Tibial nerve (tissue), 4 donors: ENCODE measurements at places on chromosomes 13 and 19.

DNA sequence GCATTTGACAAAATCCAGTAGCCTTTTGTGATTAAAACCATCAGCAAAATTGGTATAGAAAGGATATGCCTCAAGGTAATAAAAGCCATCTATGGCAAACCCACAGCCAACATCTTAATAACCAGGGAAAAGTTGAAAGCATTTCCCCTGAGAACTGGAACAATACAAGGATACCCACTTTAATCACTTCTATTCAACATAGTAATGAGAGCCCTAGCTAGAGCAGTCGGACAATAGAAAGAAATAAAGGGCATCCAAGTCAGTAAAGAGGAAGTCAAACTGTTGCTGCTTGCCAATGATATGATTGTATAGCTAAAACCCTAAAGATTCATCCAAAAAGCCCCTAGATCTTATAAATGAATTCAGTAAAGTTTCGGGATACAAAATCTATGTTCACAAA, 1510.3 kb downstream of the PCDH9 start:
- DNase-seq, result no peak

GRCh38 chr13:34435338-34435737, 506.7 kb upstream of the NBEA start:
- no peak for DNase-seq

DNA sequence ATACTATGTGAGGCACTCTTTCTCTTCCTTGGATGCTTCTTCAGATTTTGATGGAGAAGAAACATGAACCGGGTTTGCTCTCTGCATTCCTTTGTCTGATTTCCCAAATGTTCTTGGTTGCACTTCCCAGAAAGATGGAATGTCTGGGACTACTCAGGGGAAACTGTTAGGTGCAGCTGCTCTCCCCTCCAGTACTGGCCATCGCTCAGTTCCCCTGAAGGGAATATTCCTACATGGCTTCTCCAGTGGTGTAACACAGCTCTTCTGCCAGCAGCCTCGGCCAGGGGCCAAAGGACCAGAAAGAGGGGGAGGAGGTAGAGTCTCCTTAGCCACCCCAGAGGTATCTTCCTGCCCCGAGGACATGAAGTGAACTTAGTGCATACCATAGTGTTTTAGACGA, 33.5 kb upstream of the SPRY2 start:
- peak; percentile 54 for DNase-seq

DNA sequence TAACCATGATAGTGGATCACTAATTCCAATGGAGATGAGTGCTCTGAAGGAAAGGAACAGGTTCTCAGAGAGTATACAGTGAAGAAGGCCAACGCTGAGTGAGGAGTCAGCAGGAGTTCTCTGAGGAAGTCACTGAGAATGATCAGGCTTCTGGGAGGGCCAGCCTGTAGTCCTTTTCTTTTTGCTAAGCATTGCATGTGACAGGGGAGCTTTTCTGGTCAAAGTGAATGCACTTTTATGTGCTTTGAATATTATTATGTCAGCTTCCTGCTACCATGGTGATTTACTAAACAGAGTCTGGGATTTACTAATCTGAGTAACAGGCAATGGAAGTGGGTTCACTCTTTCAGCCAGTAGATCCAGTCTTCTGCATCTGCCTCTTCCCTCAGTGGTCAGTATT, 81.1 kb upstream of the SERP2 start:
- DNase-seq, result no peak

DNA sequence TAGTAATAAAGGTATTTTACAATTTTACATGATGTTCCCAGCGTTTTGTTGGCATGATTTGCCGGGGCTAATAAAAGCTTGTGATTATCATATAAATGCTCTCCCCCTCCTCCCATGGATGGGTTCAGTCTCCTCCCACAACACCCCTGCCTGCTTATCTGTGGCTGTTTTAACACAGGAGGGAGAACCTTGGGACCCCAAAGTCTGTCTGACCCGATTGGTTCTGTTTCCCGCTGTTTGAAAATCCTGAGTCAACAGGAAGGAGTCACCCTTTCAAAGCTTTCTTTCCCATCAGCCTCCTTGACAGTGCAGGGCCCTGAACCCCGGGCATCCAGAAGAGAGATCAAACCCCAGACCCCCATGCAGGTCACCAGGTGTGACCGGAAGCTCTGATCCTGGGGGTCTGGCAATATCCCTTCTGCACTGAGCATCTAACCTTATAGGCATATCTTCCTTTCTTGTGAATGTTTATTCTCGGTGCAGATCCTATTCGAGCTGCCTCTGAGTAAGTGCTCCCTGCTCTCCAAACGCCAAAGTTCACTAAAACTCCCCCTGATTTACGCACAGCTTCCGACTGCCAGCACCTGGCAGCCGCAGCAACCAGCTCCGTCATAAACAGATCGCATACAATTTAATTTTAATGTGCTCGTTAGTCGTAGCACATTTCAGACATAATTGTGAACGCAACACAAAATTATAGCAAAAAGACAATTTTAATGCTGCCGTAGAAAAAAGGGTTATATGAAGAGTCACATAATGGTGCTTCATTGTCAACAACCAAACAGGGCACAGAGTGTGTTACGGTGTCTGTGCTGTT, 74.8 kb downstream of the TSHZ3 start:
- DNase-seq, result no peak

- DNase-seq, result no peak
Observed at GRCh38 chr13:114259974-114260373, 21.4 kb upstream of the UPF3A start.

DNA sequence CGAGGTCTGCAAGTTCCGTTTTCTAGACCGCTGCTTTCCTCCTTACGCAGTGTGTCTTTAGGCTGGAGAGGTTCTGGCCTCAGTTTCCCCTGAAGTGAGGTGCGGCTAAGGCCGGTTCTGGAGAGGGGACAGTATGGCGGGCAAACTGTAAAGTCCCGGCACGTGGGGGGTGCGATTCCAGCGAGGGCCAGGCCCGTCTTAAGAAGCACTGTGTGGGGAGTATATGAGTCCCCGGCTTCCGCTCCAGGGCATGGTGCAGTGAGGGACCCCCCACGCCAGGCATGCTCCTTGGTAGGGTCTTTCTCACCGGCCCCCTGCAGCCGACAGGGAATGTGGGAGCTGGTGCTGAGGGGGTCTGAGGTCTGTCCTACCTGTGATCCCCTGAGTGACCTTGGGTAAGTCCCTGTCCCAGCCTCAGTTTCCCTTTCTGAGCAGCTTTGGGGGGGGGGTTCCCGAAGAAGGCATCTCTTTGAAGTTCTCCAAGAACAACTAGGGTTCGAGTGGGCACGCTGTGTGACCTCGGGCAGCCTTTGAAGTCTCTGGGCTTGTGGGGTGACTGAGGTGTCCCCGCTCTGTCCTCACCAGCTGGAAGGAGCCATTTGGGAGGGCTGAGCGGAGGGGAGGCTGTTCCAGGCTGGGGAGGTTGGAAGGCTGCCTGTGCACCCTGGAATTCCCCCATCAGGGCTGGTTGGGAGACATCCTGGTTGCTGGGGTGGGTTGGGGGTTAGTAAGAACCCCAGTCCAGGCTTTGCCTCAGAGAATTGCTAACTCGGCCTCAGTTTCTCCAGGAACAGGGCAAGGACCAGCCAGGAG, 1.5 kb downstream of the NFIC start:
- no peak for DNase-seq

DNA sequence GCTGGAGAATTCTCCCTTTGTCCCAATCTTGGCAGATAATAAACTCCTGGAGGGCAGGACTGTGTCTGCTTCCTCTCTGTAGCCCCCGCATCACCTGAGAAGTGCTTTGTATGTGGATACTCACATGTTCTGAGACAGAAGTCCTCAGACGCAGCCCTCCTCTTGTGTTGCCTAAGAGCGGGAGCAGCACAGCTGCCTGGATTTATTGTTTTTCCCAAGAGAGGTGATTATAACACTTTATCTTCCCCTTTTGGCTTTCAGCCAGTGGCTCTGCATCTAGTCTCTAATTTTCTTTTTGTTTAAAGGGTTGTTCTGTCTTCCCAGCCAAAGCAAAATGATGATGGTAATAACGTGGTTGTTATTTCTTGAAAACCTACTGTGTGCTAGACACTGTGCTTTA, 36.1 kb downstream of the OLFM4 start:
- DNase-seq, result peak; percentile 49

DNA sequence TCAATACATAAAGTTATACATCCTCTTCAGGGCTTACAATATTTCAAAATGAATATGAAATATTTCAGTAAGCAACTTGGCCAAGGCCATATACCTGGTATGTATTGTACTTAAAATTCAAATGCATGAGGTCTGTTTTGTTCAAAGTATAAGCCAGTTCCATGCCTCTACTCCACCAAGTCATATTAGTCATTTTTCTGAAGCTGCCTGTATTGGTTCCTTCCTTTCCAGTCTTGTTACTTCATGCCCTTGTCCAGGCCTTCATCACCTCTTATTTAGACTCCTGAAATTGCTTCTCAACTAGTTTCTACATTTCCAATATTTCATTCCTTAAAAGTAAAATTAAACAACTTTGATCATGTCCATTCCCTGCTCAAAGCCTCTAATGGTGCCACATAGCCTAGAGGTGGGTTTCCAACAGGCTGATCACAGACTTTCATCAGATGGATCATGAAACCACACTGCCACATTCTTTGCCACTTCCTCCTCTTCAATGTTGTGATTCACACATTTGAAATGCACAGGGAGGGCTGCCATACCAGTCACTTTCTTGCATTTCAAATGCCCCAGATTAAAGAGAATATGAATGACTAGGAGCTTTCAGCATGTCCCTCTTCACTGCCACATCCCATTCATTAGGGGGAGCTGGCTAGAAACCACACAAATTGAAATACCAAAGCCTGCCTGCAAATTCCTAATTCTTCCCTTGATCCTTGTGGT, 424.1 kb upstream of the DACH1 start:
- no peak for DNase-seq

- no peak for DNase-seq
Observed at GRCh38 chr13:74191410-74191809, 57.2 kb upstream of the KLF12 start.

DNA sequence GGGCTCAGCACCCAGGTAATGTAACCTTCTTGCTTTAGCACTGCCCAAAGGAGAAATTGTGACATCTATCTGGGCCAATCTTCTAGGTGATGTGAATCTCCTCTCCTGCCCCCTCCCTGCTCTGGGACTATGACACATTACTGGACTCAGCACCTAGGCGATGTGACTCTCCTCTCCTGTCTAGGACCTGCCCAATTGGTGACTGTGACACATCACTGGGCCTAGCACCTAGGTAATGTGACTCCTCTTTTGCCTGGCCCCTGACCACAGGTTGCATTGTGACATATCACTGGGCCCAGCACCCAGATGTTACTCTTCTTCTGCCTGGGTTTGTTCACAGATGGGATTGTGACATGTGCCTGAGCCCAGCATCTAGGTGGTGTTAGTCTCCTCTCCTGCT, 45.0 kb downstream of the ZNF85 start:
- no peak for DNase-seq

DNA sequence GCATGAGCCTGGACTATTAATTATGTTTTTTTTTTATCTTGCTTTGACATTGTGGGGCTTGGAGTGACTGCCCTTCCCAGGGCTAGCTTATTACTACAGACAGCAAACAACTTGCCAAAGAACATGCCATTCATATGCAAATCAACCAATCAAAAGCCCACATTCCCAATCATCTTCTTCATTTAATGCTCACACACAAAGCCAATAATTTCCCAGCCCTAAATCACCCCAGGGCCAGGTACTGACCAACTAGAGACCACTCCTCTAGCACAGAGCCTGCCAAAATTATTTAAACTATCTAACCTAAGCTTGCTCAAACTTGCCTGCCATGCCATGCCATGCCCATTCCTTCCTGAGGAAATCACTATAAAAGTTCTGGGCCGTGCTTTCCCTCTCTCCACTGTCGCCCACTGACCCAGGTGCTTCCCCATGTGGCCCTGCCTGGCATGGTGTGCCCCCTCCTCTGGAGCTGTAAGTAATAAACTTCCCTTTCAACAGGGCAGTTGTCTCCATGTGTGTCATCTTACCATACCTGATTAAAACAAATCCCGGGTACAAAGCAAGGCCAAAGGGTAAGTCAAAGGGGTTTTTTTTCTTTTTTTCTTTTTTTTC, 15.7 kb downstream of the PBX4 start:
- no peak for DNase-seq

DNA sequence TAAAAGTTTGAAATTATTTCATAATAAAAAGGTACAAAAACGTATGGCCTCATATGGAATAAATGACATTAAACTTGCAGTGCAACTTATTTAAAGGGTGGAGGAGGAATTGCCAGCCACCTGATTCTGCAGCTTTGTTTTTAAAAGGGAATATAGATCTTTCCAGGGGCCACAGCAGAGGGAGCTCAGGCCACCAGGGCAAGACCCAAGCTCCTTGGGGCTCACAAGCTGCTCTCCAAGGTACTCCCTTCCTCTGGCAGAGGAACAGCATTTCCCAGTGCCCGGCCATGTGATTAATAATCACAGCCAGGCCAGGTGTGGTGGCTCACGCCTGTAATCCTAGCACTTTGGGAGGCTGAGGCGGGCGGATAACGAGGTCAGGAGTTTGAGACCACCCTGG, 6.2 kb downstream of the ACOD1 start:
- no peak for DNase-seq

DNA sequence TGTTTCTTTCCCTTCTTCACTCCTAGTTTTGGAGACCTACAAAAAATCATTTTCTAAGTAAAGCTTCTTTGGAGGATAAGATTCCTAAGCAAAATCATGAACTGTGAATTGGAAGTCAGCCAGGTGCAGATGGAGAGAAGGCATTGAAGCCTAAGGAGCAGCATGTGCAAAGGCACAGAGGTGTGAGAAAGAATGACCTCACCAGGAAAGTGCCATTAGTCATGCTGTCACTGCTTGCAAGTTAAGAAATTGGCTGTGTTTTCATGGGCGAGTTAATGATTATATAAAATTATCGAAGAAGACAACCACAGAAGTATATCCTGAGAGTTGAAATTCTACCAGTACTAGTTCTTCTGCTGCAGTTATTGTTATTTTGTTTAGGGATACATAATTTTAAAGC, 80.3 kb upstream of the KLHL1 start:
- no peak for DNase-seq

- no peak for DNase-seq
Observed at GRCh38 chr13:44051405-44051804, 171.7 kb downstream of the LACC1 start.

- peak; percentile 57 for DNase-seq
Observed at GRCh38 chr19:11496391-11497163, 9.1 kb downstream of the ZNF653 start.

DNA sequence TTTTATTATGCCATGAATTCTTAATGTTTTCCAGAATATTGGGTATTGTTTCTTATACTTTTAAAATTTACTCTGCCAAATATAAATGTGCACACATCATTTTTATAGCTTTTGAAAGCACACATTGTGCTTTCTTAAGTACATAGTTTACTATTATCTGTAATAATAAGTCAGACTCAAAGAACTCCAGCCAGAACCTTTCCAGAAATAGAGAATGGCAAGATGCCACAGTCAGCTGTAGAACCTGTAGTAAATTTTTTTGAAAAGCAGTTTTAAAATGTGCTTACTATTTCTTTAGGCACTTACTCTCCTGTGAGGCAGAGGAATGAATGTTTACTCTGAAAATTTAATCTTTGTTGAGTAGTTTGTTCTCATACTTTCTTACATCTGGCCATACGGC, 1287.1 kb downstream of the PCDH9 start:
- no peak for DNase-seq

DNA sequence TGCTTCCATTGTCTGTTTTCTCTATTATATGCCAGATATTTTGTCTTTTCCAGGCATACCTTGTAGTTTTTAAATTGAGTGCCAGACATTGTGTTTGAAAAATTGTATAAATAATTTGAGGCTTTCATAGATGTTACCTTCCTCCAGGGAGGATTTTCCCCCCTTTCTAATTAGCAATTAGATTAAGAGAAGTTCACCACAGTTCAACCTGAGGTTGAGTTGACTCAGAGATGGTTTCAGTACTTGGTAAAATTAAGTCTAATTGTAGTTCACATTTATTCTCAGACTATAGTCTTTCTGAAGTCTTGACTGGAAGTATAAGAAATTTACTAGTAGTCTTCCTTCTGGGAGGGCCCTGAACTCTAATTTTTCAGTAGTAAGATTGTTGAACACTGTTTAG, 104.1 kb upstream of the SCEL start:
- no peak for DNase-seq
